ENCODE measurements at places on chromosomes 7 and 10.
A peak's percentile ranks its signal among the peaks of the same experiment; 100 is the strongest.

GRCh38 chr7:105821527-105821926 is 54.9 kb downstream of the ATXN7L1 start:
- no peak for DNase-seq

- DNase-seq: peak; percentile 86
Measured at GRCh38 chr10:61902445-61903220, 1.1 kb downstream of the ARID5B start.

GRCh38 chr7:29193316-29194205 is 1.0 kb upstream of the CHN2 start:
- DNase-seq: no peak

DNA sequence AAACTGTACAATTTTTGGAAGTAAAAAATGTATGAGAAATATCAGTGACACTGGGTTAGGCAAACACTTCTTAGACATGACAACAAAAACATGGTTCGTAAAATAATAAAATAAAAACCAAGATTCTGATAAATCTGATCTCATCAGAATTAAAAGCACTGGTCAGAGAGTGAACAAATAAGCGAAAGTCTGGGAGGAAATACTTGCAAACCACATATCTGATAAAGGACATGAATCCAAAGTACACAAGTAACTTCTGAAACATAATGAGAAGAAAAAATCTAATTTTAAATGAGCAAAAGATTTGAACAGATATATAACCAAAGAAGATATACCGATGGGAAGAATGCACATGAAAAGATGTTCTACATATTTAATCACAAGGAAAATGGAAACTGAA is 91.5 kb downstream of the RTKN2 start:
- no peak for DNase-seq

- DNase-seq: no peak
Measured at GRCh38 chr10:44416021-44416771, 31.3 kb upstream of the CXCL12 start.

DNA sequence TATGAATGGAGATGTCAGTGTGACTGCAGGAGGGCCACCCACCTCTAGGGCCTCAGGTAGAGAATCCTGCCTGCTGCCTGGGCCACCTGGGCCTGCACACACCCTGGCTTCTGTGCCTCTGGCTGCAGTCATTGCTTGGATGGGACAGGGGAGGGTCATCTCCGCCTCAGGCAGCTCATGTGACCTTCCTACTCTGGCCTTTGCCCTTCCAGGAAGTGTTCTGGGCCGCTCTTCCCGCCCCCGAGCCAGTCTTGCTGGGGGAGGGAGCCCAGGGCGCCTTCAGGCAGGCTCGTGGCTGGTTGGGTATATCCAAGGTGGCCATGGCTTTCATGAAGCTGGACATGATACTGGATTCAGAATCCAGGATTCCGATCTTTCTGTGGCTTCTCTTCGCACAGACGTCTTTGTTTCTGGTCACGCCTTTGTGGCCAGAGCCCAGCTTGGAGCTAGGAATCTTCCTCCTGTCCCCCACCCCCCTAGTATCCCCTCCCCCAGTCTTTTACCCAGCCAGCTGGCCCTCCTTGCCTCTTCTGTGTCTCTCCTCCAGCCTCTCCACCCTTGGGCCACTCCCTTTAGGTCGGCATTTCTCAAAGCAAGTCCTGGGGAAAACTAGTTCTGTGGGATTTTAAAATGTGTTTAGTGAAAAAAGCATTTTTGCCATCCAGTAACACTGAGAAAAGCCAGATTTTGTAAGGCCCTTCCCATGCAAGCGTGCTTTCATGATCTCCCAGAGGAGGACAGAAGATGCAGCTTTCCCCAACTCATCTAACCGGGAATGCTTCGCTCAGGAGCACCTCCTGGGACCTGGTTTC is 119.6 kb downstream of the ZMIZ1 start:
- DNase-seq: no peak

DNA sequence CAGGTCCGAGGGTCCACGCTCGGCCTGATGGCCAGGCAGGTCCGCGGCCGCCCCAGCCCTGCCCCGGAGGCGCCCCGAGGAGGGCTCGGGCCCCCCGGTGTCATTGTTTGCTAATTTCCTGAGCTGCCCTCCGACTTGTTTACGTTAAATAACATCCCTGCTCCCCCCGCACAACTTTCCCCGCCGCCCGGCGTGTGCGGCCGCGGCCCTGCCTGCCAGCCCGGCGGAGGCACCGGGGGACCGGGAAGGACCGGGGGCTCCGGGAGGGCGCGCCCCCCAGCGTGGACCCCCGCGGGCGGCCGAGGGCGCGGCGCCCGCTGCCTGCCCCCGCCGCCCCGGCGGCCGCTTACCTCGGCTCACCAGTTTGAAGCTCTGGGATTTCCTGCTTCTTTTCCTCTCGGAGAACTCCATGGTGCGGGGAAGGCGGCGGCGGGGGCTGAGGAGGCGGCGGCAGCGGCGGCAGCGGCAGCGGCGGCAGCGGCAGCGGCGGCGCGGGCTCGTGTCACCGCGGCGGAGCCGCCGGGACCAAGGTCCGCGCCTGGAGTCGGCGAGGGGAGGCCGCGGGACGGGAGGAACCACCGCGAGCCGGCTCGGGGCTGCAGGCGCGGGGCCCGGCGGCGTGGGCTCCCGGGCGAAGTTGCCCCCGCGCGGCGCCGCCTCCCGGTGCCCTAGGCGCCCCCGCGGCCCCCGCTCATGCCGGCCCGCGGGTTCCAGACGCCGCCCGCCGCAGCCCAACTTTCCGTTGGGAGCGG is 515 bp downstream of the BEND7 start:
- no peak for DNase-seq

DNA sequence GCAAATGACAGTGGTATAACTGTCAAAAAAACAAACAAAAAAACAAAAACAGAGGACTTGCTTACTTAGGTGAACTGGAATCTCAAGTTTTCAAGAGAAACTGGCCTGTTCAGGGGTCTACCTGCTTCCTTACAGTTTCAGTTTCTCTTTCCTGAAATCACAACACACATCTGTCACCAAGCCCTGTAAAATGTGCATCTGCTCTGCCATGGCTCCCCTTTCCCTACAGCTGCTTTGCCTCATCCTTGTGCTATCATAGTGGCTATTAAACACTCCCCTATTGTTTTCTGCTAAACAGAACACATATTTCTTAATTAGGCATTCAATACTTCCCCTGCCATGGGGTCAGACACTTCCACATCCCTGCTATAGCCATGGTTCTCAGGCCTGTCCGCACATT is 37.6 kb downstream of the CPED1 start:
- no peak for DNase-seq

- DNase-seq: no peak
Measured at GRCh38 chr10:9643782-9644181, 1373.9 kb upstream of the CELF2 start.

GRCh38 chr7:21542891-21543527 is at the start of gene DNAH11:
TSS of gene DNAH11 (plus strand) at chr7:21543039. CDS start at chr7:21543246, 207 bp downstream.
- peak; percentile 22 for DNase-seq

DNA sequence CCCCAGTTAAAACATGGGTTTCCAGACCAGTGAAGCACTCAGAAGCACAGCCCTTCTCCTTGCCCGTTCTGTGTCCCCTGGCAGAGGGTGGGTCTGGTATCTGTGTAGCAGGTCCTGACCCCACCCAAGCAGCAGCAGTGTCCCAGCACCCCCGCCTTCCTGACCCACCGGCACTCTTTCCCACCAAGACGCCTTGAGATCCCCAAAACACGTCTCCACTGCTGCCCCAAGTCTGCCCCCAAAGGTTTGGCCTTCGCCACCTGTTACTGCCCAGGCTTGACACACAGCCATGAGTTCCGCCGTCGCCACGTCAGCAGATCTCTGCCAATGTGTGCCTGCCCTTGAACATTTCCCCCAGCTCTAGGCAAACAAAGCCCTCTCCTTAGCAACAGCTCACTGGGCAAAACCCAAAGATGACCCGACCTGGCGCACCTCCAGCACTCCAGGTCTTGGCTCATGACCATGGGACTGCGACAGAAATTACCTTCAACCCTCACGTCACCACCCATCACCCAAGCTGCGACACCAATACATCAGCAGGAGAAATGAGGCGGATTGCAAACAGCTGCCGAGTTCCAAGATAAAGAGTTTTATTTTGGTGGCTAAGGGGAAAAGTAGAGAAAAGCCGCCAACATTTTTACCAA is 75.6 kb downstream of the CTBP2 start:
- DNase-seq: no peak

DNA sequence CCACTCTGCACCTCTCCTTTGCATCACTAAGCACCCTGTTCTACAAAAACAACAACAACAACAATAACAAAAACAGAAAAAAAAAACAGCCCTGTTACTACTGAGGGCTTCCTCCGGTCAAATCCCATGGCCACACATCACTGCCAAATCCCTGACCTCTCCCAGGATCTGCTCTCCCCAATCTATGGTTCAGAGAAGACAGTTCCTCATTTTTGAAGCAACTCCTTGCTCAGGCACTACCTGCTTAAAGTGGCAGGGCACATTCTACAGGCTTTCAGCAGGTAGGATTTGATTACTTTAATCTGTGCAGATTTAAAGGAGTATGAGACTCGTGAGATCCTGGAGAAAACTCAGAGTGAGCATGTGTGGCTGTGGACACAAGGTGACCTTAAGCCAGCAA is 46.9 kb downstream of the PIK3CG start:
- no peak for DNase-seq

- DNase-seq: no peak
Measured at GRCh38 chr10:5592070-5592469, 67.3 kb downstream of the CALML3 start.

DNA sequence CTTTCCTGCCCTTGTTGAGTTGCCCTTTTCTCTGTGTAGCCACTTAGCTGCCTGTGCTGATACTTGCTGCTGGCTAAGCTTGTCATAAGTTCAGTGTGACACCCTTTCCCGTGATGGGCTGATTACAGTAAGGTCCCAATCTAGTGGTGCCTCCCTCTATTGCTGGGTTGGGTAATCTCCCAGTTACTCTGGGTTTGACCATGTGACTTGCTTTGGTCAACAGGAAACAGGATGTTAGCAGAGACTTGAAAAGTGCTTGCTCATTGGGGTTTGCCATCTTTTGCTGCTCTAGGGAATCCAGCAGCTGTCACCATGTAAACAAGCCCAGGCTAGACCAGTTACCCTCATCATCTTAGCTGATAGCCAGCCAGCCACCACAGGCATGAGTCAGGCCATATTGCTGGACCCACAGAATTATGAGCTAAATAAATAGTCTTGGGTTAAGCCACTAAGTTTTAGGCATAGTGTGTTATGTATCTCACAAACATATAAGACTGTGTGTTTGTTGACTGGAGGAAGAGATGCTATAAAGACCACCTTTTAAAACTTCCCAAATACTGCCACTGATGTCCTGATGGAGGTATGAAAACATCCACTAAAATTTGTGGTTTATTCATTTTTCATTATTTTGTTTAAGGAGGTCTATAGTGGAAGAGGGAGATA is 4.0 kb upstream of the LEP start:
- peak; percentile 74 for DNase-seq

DNA sequence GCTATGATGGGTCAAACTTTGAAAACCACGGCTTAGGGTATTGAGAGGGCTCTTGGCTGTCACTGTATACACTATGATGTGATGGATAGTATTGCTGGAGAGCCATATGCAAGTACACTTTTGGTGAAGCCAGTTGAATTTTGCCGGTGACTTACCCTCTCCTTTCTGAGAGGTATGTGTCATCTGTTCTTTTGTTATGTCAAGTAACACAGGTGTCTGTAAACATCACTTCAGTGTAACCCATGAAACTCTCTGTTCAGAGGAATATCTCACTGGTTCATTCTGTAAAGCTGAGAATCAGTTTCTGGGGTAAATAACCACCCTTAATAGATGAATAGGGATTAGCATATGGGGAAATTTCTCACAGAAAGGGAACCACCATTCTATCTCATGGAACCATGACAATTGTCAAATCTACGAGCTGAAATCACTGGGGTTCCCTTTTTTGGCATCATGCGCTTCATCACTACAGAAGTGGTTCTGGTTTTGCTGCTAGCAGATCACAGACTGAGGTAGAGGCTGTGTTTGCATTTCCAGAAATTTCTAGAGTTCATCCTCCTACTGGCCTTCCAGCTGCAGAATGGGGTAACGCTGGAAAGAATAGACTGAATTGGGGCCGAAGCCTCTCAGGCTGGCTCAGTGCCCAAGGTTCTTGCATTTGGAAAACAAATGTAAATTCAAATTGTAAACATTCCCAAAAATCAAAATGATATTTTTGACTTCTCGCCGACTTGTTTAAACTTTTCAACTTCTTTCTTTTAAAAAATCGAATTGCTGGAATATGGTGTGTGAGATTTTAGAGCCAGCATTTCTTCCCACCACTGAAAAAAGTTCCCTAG is 83.3 kb upstream of the CREB5 start:
- peak; percentile 13 for DNase-seq

DNA sequence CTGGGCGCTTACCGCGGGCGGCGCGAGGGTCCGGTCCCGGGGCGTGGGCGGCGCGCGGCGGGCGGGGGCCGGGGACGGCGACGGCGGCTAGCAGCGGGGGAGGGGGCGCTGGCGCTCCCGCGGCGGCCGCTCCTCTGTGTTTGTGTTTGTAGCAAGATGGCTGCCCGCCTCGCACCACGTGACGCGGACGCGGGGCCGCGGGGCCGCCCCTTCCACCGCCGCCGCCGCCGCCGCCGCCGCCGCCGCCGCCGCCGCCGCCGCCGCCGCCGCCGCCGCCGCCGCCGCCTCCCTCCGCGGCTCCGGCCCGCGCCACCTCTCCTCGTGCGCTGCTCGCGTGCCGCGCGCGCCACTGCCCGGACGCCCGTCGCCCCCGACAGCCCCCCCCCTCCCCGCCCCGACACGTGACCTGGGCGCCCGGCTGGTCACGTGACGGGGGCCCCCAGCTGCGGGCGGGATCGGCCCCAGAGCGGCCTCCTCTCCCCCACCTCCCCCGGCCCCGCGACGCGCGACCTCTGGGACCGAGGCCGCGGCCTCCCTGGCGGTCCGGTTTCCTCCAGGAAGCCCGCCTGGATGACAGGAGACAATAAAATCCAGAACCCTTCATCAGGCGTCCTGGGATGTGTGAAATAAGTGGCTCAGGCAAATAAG is at the start of gene GIGYF1:
Gene GIGYF1 (minus strand): TSS at position 153 of the 648 bp plus-strand sequence. CDS start 6,012 bp downstream, outside the sequence.
- peak; percentile 64 for DNase-seq

- no peak for DNase-seq
Measured at GRCh38 chr7:31979690-31980330, 90.4 kb downstream of the PDE1C start.

GRCh38 chr10:15901889-15902288 is 41.6 kb upstream of the MINDY3 start:
- DNase-seq: no peak

GRCh38 chr7:127378537-127378936 is 14.0 kb downstream of the ZNF800 start:
- DNase-seq: no peak

GRCh38 chr7:39321909-39322498 is 244.2 kb upstream of the YAE1 start:
- DNase-seq: no peak
